ENCODE measurements at places on chromosomes 2 and 18. TPM values are rescaled to one million over a fixed set of nuclear protein-coding genes. Genes with fewer than 3 reads are reported as not detected.

- no peak for DNase-seq
These were observed 231.1 kb upstream of the AGAP1 start for GRCh38 chr2:235262750-235263149.

GRCh38 chr2:215288112-215288815 is 23.6 kb upstream of the ATIC start:
- DNase-seq: no peak

- peak; percentile 51 for DNase-seq
These were observed 605 bp downstream of the REV1 start for GRCh38 chr2:99489063-99489760.

DNA sequence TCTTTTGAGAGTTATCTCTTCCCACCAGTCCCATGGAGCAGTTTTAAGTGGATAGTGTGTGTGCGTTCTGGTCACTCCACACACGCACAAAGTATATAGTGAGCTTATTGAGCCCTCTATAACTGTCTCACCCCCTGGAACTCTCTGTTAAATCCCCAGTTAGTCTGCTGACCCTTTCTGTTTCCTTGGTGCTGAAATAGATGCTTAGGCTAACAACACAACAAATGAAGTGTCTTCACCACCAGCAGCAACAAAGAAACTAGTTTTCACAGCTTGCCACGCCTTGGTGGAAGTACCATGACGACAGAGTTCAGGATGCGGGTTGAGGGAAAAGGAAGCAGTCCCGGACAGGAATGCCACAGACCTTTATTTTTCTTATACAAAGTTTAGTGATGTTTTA is 203.5 kb upstream of the TMEFF2 start:
- no peak for DNase-seq

DNA sequence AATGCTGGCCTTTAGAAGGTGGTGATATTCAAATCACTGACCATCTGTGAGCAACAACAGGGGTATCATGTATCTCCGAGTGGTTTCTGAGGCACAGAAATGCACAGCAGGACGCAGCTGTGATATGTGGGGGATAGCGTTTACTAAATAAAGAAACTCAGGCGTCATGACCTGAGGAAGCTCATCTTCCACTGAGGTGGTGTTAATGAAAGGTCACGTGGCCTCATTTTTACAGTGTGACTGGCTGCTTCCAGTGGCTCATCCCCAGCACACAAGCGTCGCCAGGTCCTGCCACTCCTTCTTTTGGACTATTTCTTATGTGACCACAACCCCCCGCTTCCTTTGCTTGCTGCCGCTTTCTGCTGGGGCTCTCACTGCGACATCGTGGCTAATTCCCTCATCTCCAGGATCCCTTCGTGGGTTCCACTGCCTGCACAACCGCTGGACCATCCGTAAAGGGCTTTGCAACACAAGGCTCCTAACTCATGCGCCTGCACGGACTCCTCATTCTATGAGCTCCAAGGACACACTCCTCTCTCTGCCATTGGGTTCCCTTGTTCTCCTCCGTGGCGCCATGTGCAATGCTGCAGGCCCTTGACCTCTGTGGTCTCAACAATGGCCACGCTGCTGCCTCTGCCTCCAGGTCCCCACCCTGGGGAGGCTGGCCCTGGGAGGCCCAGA is 109.3 kb downstream of the MBP start:
- no peak for DNase-seq

Gene PCGF1
- total RNA-seq: 20.2 TPM

GRCh38 chr2:72788756-72789155 is 37.1 kb downstream of the EXOC6B start:
- DNase-seq: no peak

- DNase-seq: no peak
These were observed 26.9 kb upstream of the HS6ST1 start for GRCh38 chr2:128345436-128346165.

Measured in left colon (tissue), 2 donors.